Memory B cell (primary cell): ENCODE measurements at places on chromosomes 4 and X.

DNA sequence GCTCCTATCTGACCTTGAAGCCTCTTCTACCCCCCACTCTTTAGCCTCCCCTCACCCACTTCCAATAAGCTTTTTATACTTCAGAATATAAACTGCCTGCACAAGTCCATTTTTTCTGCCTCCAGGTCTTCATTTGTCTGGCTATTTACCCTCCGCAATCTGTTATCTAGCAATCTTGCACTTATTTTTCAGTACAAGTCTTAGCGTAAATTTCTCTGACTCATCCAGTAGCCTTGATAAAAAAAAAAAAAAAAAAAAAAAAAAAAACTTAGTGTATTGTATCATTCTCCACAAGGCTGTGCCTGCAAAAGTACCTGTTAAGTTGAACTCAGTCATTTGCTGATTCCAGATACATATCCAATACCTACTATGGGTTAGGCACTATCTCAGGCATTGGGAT is 219.5 kb upstream of the DKK2 start:
- no peak for DNase-seq

DNA sequence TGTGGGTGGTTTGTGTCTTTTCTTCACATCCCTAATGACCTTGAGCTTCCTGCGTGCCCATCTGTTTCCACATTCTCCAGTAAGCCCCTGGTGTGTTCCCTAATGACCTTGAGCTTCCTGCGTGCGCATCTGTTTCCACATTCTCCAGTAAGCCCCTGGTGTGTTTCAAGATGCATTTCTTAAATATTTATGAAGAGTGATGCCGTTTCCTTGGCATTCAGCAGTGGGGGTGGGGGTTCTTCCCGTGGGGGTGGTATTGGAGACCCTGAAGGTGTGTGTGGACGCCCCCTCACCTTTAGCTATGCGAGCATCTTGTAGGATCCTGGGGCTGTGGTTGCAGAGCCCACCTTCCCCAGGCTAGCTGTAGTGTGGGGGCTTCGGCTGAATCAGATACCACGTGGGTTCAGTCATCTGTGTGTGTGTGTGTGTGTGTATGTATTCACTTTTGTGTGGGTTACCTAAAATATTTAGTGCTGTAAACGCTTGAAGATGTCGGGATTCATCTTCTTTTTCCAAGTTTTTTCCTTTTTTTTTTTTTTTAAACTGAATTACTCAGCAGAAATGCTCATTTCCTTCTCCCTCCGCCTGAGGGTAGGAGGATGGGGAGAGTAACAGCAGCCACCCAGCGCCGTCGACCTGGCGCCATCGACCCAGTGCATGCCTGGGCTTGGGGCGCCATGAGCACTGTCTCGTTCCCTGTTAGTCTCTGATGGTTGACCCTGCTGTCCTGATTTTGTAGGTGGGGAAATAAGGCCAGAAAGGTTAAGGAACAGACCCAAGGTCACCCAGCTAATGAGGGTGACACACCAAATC is 9.9 kb downstream of the NSG1 start:
- DNase-seq, result no peak

DNA sequence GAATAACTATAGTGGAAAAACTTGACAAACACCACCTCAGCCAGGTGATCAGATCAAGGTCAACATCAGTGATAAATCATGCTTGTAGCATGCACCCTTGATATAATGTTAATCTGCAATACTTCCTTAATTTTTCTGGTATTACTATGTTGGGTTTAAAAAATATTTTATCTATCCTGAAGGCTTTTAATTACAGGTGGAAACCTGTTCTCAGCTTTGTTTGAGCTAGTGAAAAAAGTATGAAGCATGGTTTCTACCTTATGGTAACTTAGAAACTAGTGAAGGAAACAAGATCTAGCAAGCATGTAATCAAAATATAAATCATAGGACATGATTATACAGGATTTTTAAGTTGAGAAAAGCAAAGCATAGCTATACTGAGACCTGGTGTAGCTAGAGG is 26.6 kb downstream of the MAOA start:
- no peak for DNase-seq

- peak; percentile 58 for DNase-seq
Measured at GRCh38 chr4:148444296-148445070, 2.3 kb upstream of the NR3C2 start.

DNA sequence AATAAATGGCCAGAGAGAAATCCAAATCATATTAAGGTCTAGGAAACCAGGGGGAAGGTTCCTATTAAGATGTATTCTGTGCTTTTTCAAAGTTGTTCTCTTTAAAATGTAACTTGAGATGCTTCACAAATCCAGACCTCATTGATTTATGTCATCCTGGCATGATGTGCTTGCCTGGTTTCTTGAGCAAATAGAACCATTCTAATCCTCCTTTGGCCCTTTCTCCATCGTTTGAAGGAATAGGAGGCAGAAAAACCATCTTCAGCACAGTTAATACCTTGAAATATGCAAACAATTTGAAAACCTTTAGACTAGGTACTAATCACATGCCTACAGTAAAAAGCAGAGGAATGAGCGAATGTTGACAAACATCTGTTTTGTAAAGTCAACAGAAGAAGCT is 202.2 kb upstream of the CXorf66 start:
- no peak for DNase-seq

GRCh38 chr4:141563723-141564122 is 72.7 kb upstream of the IL15 start:
- DNase-seq, result no peak

GRCh38 chrX:643911-644303 is 13.3 kb downstream of the SHOX start:
- DNase-seq, result no peak

- no peak for DNase-seq
Measured at GRCh38 chr4:109032671-109033070, 269.8 kb downstream of the COL25A1 start.

DNA sequence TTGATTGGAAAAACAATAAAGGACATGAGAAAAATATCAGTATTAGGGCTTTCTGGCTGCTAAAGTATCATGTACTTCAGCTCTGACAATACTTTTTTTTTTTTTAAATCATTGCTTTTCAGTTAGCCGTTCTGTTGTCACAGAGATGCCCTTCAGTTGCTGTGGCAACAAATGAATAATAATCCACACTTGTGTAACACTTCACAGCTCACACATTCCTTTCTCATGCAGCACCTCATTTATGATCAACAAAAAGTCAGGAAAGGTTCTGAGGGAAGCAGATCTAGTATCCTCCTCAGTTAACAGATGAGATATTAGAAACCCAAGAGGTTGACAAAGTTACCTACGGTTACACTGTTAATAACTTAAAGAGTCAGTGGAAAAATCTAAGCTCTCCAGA is 444.2 kb upstream of the SLIT2 start:
- DNase-seq, result no peak

GRCh38 chrX:120486786-120487185 is 17.7 kb upstream of the LAMP2 start:
- DNase-seq, result no peak

DNA sequence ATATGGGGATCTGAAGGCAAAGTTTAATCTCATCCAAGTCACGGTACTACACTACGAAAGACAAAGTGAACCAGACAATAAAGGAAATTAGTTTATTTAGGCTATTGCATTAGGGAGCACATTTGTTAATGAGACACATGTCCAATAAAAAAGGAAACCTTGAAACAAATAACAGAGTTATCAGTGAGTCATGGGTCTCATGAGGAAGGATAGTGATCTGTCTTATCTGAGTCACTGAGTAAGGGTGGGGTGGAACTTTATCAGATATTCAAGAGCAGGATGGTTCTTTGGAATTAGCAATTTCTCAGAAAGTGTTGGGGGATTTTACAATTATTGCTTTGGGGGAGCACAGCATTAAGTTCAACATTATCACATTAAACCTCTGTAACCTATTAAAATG is 188.9 kb upstream of the IL1RAPL1 start:
- DNase-seq, result no peak

GRCh38 chr4:141502755-141503154 is 133.6 kb upstream of the IL15 start:
- DNase-seq, result no peak

- no peak for DNase-seq
Measured at GRCh38 chrX:129347291-129347690, 176.0 kb downstream of the SMARCA1 start.

GRCh38 chrX:102712981-102713625 is 855 bp downstream of the GPRASP2 start:
- DNase-seq, result no peak

DNA sequence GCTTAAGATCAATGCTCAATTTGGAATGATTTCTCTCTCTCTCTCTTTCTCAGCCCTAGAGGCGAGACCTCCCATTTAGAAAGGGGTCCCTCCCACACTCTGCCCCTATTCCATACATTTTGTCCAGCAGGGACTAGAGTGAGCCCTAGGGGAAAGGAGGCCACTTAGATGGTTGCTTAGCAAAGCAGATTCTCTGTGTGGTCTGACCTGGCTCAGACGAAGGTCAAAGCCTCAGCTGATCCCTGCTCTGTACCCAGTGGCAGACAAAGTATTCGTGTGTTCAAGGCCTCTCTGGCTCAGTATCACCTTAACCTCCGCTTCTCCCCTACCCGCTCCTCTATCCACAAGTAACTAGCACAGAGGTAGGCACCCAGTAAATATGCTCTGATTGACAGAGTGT is 78.4 kb downstream of the HPRT1 start:
- no peak for DNase-seq

GRCh38 chrX:125203365-125203736 is 116.3 kb upstream of the TEX13C start:
- DNase-seq, result no peak

GRCh38 chr4:85860066-85860740 is 385.3 kb downstream of the ARHGAP24 start:
- DNase-seq, result no peak

DNA sequence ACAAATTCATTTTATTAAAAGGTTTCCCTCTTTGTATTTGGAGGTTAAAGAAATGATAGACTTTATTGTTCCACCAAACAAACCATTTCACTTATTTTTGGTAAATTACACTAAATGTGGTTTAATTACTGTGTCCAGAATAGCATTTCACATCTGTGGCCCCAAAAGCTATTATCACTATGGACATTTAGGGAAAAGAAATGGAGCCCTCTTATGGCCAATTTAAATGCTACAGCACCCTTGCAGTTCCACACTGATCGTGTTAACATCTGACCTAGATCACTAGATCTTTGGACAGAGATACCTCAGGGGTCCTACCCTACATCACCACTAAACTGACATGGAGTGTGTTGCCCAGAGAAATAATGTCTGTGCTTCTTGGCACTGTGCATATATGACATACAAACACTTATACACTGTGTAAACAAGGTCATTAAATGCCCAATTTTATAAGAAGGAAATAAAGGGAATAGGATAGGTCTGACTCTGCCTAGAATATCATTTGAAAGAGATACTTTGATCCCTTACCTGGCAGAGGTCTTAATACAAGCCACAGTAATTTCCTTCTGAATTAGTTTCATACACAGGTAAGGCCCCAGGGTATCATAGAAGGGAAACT is 163.9 kb downstream of the KDR start:
- no peak for DNase-seq

DNA sequence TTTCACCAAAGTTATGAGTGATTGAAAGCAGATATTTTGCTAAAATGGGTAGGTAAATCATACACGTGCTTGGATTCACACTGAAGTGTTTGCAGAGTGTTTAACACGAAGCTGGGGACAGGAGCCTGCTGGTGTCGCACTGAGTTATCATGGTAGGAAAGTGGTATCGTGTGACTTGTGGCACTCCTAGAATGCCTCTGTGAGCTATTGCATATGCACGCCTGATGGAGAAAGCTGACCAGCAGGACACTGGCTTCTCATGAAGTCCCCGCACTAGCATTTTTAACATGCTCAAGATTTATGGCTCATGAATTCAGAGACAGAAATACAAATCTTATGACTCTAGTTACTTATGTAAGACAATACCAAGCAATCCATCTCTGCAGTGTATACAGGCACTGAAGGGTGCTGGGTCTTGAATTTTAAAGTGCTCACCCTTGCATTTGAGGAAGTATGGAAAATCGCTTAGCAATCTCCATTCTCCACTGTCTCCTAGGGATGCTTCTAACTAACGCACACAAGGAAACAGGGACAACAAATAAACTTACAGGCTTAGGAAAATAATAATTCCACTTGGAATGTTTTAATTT is 19.8 kb downstream of the VCX3B start:
- DNase-seq, result no peak

GRCh38 chrX:134570509-134570846 is 87.8 kb downstream of the PLAC1 start:
- no peak for DNase-seq

DNA sequence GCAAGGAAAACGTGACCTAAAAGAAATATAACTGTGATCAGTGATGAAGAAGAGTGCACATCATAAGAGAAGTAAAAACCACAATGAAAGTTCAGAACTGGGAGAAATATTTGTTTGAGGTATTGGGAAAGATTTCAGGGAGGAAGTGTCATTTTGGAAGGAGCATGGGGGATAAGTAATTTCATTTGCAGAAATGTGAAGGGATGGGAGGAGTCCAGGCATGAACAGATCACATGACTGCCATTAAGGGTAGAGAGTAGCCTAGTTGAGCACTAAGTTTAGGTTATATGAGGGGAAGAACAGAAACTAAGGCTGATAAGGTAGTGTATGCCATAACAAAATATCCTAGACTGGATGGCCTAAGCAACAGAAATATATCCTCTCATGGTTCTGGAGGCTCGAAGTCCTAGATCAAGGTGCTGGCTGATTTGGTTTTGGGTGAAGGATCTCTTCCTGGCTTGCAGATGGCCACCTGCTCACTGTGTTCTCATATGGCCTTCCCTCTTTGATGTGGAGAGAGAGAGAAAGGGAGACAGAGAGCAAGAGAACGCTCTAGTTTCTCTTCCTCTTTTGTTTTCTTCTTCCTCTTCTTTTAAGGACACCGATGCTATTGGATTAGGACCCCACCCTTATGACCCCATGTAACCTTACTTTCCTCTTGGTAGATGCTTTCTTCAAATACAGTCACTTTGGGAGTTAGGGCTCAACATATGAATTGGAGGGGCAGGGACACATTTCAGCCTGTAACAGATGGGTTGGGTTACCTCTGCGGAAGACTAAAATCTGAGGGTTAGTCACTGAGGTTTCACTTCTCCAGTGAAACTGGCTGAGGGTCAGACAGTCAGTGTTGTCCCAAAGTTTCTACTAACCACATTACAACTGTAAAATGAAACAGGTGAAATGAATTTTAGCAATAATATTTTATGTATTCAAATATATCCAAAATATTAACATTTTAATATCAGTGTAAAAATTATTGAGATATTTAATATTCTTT is 77.9 kb downstream of the EGF start:
- peak; percentile 19 for DNase-seq

- DNase-seq, result no peak
Measured at GRCh38 chrX:132954323-132954722, 4.1 kb downstream of the HS6ST2 start.

DNA sequence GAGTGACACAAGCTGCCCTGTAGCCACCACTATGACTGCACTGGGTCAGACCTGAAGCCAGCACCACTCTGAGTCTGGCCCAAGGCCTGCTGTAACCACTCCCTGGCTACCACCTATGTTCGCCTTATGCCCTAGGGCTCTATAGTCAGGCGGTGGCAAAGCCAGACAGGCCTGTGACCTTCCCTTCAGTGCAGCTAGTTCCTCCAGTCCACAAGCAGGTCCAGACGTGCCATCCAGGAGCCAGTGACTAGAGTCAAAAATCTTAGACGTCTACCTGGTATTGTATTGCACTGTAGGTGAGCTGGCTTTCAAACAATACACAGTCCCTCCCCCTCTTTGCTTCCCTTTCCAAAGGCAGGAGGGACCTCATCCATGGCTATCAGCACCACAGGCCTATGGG is 54.0 kb upstream of the RNF128 start:
- no peak for DNase-seq
